Activated CD4-positive, alpha-beta T cell treated with anti-CD3 and anti-CD28 coated beads, Interleukin-2, amount 10 ng/mL, durations not matched to agents 7 days and 5 days (primary cell): ENCODE measurements at places on chromosomes 11 and 22. TPM values are rescaled to one million over a fixed set of nuclear protein-coding genes. Genes with fewer than 3 reads are reported as not detected.

DNA sequence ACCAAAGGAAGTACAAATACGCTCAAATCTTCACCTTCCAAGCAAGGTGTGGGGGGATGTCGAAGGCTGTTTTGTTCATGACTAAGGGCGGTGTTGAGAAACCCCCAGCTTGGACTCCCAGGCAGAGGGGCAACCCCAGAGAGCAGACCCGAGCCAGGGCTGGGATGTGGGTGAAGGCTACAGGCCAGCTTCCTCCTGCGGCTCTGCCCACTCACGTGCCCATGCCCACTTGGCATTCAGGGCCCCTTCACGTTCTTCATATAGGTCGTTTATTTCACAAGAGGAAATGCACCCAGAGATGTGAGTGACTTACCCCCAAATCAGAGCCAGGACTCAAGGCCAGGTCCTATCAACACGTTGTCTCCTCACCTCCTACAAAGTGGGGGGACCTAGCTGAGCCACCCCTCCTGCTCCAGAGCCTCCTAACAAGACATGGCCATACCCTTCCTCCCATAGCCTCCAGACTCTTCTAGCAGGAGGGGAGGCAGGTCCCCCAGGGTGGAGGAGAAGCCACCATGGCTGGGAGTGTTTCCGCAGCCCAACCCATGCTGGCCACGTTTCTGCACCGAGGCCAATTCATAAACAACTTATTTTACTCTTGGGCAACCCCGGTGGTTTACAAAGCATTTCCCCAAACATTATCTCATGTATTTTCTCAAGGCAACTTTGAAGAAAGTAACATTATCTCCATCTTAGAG is 22.0 kb downstream of the TMEM184B start:
- no peaks in the 10 kb centered on the region for H3K4me1 ChIP-seq
- H3K27me3 ChIP-seq: no peaks in the 10 kb centered on the region
- no peak overlapping the region for H3K27ac ChIP-seq
- no peak for DNase-seq

B4GALNT4 gene
- total RNA-seq: 1.6 TPM

GRCh38 chr22:25878933-25879332 is 136.9 kb downstream of the MYO18B start:
- H3K4me1 ChIP-seq: no peaks in the 10 kb centered on the region
- no peaks in the 10 kb centered on the region for H3K36me3 ChIP-seq
- H3K27ac ChIP-seq: no peak overlapping the region
- peaks cover 20% of the 10 kb centered on the region for H3K27me3 ChIP-seq

APOA5 gene
- total RNA-seq: not detected

DNA sequence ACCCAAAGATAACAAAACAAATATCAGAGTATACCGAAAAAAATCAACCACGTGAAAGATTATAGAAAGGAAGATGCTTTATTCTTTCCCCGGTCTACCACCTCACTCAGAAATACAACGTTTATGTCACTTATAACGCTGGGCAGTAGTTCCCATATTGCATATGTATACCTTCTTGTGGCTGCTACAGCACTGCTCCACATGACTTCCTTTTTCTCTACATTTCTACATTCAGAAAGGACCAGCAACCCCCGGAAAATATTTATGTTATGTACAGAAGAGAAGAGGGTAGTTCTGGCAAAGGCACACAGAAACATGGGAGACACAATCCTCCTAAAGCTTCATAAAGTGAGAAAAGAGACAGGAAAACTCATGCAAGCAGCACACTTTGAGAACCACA is 56.8 kb downstream of the MTMR2 start:
- DNase-seq: no peak
- peaks cover 1% of the 10 kb centered on the region for H3K4me1 ChIP-seq
- H3K27ac ChIP-seq: no peak overlapping the region
- H3K36me3 ChIP-seq: no peaks in the 10 kb centered on the region

HORMAD2 gene
- total RNA-seq: not detected

DNA sequence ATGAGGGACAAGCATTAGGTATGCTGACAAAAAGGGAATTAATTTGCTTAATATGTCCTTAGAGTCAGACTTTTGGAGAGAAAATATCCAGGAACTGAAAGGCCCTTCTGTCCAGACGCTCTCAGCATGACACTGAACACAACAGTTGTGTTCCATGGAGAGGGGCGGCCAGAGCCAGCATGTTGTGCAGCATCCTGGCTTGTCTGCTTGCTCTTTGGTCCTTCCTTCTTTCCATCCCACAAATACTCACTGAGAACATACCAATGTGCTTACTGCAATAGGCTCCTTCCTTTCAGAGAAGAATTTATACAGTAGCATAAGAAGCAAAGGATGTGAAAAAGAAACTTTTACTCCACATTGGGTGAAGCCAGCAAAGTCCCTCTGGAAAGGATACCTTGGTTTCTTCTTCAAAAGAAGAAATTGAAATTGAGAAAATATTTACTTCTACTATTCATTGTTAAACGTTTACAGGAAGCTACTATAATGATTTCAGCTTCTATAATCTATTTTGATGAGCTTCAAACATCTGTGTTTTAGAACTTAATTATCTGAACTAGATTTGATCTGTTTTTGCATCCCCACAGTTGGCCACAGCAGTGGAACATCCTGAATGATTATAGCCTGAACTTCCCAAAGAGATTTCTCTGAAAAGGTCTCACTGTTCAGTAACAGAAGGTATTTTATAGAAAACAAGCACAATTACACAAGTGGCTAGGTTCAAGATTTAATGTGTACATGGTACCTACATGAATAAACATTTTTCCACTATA is 304.1 kb upstream of the PITPNB start:
- no peak overlapping the region for H3K4me3 ChIP-seq
- H3K27ac ChIP-seq: no peak overlapping the region
- no peak for DNase-seq
- H3K4me1 ChIP-seq: no peaks in the 10 kb centered on the region
- no peaks in the 10 kb centered on the region for H3K27me3 ChIP-seq
- no peaks in the 10 kb centered on the region for H3K36me3 ChIP-seq

TRPM5 gene
- total RNA-seq: not detected

DNA sequence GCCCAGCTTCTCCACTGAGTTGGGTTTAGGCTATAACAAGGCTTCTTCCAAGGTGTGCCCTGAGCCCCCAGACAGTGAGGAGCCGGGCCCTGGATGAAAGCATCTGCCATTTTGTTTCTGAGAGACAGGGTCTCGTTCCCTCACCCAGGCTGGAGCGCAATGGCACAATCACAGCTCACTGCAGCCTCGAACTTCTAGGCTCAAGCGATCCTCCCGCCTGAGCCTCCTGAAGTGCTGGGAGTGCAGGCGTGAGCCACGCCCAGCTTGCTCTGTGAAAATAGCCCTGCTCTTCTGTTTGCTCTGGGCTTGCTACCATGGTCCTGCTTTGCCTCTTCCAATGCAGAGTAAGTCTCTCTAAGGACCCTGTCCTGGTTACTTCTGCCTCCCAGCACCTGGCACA is 6.7 kb downstream of the DENND6B start:
- H3K27ac ChIP-seq: no peak overlapping the region
- peaks cover 4% of the 10 kb centered on the region for H3K27me3 ChIP-seq
- no peak for DNase-seq
- H3K4me3 ChIP-seq: no peak overlapping the region

- H3K4me3 ChIP-seq: no peak overlapping the region
- H3K36me3 ChIP-seq: no peaks in the 10 kb centered on the region
- no peak for DNase-seq
- no peak overlapping the region for H3K27ac ChIP-seq
These were observed 125.1 kb upstream of the E2F8 start for GRCh38 chr11:19365743-19366410.

DNA sequence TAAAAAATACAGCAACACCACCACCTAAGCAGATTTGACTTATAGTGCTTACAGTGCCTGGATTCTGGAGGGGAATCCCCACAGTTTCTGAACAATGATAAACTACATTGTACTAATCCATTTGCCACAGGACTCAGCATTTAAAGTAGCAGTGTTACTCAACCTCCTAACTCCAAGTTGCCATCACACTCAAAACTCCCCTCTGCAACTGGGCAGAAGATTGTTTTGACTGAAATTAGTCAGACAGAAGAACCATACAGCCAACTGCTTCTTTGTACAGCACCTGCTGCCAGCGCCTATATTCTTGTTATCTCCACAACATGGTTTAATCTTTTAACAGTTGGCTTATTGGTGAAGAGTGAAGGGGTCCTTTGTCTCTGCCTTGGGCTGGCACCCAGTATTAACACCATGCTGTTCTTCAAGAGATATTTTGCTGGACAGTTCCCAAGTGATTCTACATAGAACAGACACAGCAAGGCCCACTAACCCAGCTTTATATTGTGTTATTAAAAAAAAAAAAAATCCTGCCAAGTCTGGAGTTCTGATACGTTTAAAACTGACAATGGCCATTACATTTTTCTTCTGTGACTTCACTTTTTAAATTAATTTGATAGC is 273.2 kb downstream of the DCDC1 start:
- peaks cover 2% of the 10 kb centered on the region for H3K27me3 ChIP-seq
- no peaks in the 10 kb centered on the region for H3K4me1 ChIP-seq
- H3K4me3 ChIP-seq: no peak overlapping the region
- DNase-seq: no peak
- H3K27ac ChIP-seq: no peak overlapping the region
- no peaks in the 10 kb centered on the region for H3K36me3 ChIP-seq

- no peak overlapping the region for H3K4me3 ChIP-seq
- H3K36me3 ChIP-seq: no peaks in the 10 kb centered on the region
- H3K4me1 ChIP-seq: no peaks in the 10 kb centered on the region
- H3K27me3 ChIP-seq: peaks cover 19% of the 10 kb centered on the region
- DNase-seq: no peak
- H3K27ac ChIP-seq: no peak overlapping the region
These were observed 8.3 kb downstream of the KIRREL3 start for GRCh38 chr11:126992065-126992803.

MOGAT2 gene
- total RNA-seq: not detected

CHRM1 gene
- total RNA-seq: not detected

THY1 gene
- 0.15 TPM for total RNA-seq

MS4A15 gene
- not detected for total RNA-seq
